ENCODE measurements at places on chromosomes 3 and 15.

DNA sequence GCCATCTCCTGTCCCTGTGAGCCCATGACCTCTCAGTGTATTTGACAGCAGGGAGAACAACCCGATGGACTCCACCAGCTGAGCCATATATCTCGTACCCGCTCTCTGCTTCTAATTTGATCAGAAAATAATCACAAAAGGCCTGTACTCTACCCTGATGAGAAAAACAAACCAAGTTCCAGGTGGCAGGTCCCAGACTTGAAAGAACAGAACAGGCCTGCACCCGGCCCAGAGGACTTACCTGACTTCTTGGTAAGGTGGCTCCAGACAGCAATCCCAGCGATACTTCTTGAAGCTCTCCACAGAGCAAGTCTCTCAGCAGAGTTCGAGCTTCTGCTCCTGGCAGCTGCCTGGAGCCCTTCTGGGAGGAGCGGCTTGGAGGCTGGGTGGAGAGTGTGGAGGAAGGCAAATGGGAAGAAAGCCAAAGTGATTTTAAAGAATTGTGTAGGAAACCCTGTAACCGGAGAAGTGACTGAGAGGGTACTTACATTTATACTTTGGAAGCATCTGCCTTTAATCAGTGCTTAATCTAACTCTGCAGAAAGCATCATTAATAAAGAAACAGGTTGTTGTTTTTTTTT lies 91.6 kb downstream of the SCN11A start:
- no peak for DNase-seq

GRCh38 chr3:66153481-66154443 lies 67.0 kb upstream of the SLC25A26 start:
- DNase-seq = no peak

GRCh38 chr3:43238801-43239200 lies 47.5 kb upstream of the SNRK start:
- DNase-seq = no peak

- DNase-seq = no peak
Observed at GRCh38 chr3:189883113-189883753, 237.5 kb downstream of the P3H2 start.

DNA sequence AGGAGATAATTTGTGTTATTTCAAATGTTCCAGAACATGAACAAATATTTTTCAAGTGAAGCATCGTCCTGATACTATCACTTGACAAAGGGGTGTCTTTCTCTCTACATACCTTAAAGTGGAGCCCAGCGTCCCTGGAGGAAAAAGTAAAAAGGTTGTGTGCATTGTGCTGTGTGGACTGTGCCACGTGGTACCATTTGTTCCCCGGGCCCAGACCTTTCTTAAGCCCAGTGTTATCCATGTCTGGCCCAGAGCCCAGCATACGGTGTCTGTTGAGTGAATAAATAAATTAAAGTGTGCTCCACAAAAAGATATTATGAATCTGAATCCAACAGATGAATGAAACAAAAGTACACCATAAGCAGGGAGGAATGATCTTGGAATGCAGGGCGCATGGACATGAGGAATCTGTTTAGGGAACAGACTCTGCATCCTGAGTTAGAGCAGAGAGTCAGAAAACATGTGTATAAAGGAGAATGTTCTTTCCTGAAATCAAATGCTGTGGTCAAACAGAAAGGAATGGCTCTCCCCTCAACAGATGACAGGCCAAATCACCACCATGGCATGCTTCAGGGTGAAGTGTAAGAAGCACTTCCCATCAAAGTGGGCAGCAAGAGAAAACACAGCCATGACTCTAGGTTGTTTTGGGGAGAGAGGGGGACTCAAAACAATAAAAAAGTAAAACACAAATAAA lies 8.1 kb upstream of the PRSS50 start:
- no peak for DNase-seq

GRCh38 chr3:178804606-178805005 lies 267.0 kb downstream of the ZMAT3 start:
- DNase-seq = no peak

DNA sequence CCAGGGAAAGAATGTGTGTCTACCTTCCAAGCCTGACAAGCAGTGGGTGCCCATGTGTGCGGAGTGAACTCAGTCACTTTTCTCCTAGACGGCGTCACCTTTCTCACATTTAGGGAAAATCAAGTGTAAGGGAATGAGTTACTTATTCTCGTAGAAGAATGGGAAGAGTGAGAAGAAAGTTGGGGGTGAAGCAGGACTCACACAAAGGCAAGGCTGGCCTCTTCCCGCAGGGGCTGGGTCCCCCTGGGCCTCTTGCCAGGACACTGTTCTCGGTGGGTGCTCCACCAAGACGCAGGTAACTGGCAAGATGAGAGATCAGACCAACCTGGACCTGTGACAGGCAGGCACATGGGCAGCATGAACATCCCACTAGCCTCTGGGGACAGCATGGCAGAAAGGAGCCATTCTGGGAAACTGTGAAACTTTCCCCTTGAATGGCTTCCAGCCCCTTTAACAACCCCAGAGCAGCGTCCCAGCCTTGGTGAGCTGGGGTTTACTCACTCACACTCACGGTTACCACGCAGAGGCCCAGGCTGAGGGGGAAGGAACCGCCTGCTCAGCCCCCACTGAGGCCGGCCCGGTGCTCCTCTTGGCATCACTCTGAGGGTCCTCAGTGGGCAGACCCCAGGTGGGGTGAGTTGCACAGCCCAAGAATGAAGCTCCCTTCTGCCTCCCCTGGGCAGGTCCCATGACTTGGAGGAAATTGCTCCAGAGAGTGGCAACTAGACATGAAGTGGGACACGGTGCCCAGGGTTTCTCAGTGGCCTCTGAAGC lies 15.0 kb upstream of the SRP14 start:
- peak; percentile 66 for DNase-seq

- no peak for DNase-seq
Observed at GRCh38 chr3:114214542-114215341, 22.6 kb downstream of the ZNF80 start.

DNA sequence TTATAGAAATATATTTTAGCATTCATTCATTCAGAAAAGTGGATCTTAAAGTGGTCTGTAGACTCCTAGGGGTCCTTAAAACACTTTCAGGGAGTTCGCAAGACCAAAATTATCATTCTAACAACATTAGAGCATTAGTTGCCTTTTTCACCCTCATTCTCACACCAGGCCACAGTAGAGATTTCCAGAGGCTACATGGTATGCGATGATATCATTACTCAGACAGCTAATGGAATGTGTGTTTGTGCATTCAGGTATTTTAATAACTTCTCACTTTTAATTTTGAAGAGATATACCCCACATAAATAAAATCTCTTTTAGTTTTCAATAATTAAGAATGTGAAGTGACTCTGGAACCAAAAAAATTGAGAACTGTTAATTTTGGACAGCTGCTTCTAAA lies 206.9 kb downstream of the NSUN3 start:
- DNase-seq = no peak

GRCh38 chr3:117788506-117788905 lies 1078.9 kb downstream of the TUSC7 start:
- no peak for DNase-seq

DNA sequence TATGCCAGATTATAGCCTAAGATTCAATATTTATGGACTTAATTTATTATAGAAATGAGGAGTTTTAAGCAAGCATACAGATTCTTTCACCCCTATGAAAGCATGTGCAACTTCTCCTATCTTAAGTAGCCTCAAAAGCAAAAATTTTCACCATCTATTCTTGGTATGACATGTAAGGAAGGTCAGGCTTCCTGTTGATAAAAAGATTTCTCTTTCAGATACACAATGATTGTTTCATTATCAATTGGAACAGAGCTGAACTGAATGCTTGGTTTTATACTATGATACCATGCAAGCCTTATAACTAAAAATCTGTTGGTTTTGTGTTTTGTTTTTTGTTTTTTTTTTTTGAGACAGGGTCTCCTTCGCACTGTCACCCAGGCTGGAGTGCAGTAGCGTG lies 3.9 kb downstream of the GRK7 start:
- no peak for DNase-seq

GRCh38 chr15:62071711-62072308 lies 5.0 kb downstream of the C2CD4A start:
- no peak for DNase-seq

GRCh38 chr3:12588039-12589009 lies 31.4 kb downstream of the MKRN2 start:
- DNase-seq = no peak

DNA sequence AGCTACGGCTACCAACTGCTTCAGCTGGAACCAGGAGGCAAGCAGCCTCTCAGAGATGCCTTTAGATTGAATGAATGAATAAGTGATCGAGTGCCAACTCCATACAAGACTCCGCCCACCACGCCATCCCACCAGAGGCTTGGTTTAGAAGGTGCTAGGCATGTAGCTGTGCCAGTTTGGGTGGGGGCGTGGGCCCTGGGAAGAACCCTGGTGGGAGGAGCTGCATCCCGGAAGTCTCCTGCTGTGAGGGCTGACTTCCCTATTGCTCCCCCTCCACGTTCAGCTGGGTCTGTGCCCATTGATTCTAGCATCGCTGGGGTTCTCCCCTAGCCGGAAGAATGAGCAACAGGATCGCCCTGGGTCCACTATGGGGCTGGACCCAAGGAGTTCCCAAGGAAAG lies 20.9 kb downstream of the LINGO1 start:
- no peak for DNase-seq

- no peak for DNase-seq
Observed at GRCh38 chr3:160748231-160748630, 7.8 kb upstream of the PPM1L start.

- DNase-seq = no peak
Observed at GRCh38 chr3:105764378-105765307, 104.2 kb downstream of the CBLB start.

DNA sequence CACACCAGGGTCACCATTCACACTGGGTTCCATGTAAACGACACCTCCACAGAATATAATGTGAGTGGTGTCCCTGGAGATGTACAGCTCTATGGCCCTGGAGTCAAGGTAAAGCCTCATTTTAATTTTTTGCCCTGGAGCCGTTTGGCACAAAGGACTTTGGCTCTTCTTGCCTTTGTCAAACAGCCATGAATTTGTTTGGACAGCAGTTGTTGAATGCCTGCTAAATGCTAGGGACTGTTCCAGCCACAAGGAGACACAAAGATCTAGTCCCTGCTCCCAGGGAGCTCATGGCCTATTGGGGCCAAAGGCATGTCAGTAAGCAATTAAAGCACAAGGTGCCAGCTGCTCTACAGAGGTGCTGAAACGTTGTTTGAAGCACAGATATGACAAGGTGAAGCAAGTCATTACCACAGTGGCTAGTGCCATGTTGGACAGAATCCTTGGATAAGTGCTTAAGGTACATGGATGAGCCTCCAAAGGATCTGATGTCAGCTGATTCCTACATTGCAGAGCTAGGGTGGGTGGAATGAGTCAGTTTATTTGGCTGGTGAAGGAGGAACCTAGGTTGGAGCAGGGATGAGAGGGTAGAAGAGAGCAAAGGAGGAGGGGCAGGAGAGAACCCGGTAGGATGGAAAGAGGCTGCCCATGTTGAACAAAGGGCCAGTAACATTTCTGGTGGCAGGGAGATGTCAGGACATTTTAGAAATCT lies 171.9 kb upstream of the CTDSPL start:
- no peak for DNase-seq

Data from activated naive CD8-positive, alpha-beta T cell treated with anti-CD3 and anti-CD28 coated beads, Interleukin-2, amount 50 U/mL, for 24 hours (primary cell).